ENCODE measurements at places on chromosomes 5 and 9.
A peak's percentile ranks its signal among the peaks of the same experiment; 100 is the strongest.

DNA sequence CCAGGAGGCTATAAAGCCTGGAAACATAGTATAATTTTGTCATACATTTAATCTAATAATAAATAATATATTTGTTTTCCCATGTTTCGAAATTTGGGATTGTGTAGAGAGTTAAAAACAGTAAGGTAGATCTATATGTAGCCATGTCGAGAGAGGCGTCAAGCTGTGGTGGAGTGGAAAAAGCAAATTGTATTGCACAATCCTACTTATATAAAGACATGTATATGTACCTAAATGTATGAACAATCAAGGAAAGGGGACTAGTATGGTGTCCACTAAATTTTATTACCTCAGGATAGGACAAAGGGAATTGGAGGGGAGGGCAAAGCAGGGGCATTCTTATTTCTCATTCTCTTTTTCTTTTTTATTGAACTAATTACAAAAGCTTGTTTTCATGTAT, 52.0 kb downstream of the GLRA1 start:
- DNase-seq: no peak

DNA sequence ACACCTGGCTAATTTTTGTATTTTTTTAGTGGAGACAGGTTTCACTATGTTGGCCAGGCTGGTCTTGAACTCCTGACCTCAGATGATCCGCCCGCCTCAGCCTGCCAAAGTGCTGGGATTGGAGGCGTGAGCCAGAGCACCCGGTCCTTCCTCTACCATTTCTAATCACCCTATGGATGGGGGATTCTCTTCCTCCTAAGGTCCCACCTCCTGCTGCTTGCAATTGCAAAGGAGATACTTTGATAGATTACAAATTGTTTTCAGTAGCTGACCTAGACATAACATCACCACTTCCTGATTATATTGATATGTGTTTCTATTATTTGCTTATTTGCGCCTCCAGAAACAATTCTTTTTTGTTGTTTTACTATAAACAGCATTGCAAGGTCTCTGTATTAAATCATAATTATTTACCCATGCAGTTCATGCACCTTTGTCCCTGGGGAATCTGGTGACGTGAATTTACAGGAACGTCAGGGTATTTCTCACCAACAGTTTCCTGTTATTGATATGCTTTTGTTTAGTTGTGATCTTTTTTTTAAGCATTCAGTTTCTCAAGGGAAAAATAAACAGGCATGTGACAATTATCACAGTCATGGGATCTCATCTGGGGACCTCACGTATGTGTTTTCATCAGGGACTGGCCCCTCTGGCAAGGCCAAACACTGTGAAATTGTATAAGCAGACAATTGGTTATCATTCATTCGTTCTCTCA, 43.2 kb downstream of the ESM1 start:
- DNase-seq: no peak

- DNase-seq: no peak
Observed at GRCh38 chr9:16625161-16625631, 245.3 kb downstream of the BNC2 start.

GRCh38 chr5:61991866-61992265, 314.1 kb upstream of the KIF2A start:
- DNase-seq: peak; percentile 59

DNA sequence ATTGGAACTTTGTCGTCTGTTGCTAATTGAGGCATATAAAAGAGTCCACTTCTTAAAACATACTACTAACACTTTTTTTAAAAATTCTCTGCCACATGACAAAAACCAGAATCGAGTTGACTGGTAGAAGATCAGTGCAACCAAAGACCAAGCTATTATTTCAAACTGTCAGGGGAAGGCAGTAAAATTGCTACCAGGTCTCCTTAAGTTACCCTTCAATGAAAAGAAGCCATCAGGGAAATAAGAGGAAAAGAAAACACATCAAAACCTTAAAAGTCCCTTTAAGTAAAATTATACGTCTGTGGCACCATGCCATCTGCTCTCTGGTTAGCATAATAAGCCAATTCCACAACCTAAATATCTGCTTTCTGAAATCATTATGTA, 9.6 kb downstream of the ZNF608 start:
- no peak for DNase-seq

DNA sequence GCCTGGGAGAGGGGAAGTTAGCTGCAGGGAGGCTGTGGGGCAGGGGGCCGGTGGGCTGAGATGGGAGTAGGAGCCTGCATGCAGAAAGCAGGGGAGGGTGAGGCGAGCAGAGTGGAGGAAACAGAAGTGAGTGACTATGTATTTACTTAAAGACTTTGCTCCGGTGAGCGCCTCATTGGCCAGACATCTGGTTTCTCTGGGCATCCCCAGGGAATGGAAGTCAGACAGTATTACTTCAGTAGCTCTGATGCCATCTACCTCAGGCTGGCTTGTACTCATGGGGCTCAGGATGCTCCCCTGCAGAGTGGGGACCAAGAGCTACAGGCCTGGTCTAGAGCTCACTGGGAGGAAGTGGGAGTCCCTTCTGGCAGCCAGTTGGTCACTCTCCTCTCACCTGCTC, 78.2 kb upstream of the ARAP3 start:
- no peak for DNase-seq

- no peak for DNase-seq
Observed at GRCh38 chr5:35794328-35794619, 62.4 kb upstream of the IL7R start.

DNA sequence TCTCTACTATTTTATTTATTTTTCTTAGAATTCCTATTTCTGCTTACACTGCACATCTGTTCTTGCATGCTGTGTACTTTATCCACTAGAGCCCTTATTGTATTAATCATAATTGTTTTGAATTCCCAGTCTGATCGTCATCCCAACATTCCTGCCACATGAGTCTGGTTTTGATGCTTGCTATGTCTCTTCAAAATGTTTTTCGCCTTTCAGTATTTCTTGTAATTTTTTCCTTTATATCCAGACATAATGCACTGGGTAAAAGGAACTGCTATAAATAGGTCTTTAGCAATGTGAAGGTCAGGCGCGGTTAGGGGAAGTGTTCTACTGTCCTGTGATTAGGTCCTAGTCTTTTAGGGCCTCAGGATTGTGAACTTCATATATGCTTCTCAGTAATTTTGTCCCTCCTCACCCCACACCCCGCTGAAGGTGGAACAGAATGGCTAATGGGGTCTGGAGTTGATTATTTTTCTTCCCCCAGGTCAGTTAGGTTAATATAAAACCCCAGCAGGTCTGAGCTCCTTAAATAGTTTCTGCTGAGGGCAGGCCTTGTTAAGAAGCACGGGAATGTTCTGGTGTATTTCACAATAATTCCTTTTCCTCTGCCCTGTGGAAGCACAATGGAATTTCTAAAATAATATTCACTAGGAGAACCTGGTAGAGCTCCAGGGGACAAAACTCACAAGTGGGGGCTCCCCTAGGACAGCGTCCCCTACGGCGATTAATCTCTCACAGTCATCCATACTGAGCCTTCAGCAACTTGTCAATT, 146.6 kb upstream of the TUT7 start:
- peak; percentile 97 for DNase-seq
